ENCODE measurements at places on chromosomes 5 and 9. TPM values are rescaled to one million over a fixed set of nuclear protein-coding genes. Genes with fewer than 3 reads are reported as not detected.

KIAA1958 gene
- 4.3 TPM for total RNA-seq

PAPPA gene
- 2.5 TPM for total RNA-seq

OR1J2 gene
- not detected for total RNA-seq

KIF4B gene
- total RNA-seq: not detected

PCSK5 gene
- 23.2 TPM for total RNA-seq

DRD1 gene
- not detected for total RNA-seq

SLC34A3 gene
- 0.07 TPM for total RNA-seq

CDO1 gene
- total RNA-seq: 2.1 TPM

CDH6 gene
- total RNA-seq: 34.9 TPM
